ENCODE measurements at places on chromosomes 12 and 14.

GRCh38 chr14:103330536-103330935 is 3.5 kb upstream of the EIF5 start:
- no peak for DNase-seq

GRCh38 chr12:56256326-56256960 is 1.7 kb downstream of the ANKRD52 start:
- DNase-seq = no peak

DNA sequence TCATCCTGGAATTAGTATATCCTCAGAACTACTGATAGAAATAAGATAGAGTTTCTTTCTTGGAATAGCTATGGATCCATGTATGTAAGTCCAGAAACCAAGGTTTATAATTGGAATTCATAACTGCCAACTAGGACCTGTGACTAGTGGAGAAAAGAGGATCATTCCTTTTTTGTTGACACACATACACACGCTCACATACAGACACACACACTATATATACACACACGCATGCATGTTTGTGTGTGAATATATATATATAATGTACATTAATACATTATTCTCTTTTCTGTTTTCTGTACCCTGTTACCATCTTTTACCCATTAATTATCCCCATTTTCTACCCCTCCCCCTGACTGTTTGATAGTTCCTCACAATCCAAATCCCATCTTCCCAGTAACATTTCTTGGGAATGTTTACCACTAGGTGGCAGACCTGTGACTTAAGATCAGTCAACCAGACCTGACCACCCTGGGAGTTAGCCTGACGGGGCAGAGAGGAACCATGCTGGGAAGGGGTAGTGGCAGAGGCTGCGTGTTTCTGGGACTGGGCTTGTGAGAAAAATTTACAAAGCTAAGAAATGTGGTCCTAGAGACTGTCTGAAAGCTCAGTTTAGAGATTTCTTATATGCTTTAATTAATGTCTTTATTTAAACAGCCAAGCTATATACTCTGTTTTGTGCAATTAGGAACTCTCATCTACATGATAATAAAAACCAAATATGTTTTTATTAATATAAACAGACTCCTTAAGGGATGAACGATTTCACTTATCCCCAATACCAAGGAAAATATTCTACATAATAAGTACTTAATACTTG is 308.0 kb downstream of the PPFIA2 start:
- DNase-seq = no peak

GRCh38 chr14:74488786-74489397 is 4.2 kb downstream of the NPC2 start:
- DNase-seq = no peak

DNA sequence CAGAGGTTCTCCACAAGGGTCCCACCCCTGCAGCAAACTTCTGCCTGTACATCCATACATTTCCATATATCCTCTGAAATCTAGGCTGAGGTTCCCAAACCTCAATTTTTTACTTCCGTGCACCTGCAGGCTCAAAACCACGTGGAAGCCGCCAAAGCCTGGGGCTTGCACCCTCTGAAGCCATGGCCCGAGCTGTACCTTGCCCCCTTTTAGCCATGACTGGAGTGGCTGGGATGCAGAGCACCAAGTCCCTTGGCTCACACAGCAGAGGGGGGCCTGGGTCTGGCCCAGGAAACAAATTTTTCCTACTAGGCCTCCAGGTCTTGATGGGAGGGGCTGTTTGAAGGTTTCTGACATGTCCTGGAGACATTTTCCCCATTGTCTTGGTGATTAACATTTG is 84.4 kb downstream of the FSCB start:
- DNase-seq = no peak

DNA sequence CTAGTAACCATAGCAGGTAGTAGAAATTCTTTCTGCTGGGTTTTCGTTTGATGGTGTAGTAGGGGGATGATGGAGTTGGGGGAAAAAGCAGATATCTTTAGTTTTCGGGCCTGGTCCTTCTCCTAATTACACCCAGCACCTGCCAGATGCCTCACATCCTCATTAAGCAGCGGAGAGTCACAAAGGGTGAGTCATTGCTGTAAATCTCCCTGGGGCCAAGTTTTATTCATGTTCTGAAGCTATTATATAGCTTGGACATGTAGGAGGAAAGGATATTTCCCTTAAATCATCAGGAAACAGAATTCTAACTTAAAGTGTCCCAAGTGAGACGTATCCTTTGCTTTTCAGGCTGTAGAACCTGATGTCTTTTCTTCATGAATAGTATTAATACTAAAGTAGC is 4.9 kb upstream of the NECAP1 start:
- no peak for DNase-seq

DNA sequence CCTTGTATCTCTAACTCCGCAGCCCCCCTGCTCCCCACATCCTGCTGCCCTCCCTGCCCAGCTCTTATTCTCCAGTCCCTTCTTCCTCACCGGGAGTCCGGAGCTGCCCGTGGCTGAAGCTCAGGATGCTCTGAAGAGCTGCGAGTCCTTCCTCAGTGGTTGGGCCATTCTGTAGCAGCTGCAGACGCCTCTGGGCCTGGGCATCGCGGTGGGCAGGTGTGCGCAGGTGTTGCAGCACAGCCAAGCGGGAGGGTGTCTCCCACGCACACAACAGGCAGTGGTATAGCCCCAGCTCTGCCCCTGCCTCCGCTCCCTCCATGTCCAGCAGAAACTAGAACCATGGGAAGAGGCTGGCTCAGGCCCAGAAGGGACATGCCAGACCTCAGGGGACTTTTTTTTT is 20.2 kb downstream of the ZFHX2 start:
- no peak for DNase-seq

DNA sequence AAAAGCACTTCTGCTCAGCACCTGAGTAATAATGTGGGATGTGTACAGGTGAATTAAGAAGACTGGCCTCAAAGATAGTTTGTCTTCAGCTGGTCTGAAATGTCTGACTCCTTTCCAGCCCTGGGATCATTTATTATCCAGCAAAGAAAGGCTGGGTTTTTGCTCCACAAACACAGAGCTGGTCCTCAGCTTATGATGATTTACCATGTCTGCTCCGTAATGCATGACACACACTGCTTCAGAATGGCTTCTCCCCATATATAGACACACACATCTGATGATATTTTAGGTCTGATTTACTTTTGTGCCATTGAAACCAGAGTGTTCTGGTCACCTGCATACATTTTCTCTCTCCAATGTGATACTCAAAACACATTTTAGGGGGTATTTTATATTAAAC is 225.0 kb downstream of the SLC25A21 start:
- DNase-seq = no peak

DNA sequence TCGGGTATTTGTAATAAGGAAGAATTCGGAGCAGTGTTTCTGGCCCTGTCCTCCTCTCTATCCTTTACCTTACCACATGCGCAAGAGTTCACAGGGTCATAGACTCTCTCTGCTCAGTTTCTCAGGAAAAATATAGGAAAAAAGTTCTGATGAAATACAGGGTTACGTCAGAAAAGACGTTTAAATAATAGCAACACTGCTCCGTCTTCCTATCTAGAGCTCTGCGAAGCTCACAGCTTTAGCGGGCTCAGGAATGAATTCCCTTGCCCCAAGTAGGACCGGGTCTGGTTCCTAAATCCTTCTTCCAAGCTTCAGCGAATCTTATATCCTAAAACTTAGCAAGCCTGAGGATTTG is 365 bp downstream of the CCDC59 start:
- DNase-seq = no peak

DNA sequence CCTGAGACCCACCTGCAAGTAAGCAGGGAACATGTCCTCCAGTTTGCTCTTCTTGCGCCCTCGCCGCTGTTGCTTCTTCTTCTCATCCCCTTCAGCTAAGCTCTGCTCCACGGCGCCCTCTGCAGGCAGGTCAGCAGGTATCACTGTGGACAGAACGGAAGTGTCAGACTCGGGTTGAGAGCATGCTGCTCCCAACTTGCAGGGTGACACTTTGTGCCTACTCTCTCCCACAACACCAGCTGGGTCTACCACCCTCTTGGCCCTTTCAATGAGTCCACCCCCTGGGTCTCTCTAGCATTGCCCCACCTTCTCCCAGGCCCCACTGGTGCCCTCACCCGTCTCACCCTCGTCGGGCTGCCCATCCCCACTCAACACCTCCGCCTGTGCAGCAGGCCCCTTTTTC is 16.7 kb downstream of the KMT2D start:
- DNase-seq = peak; percentile 62

DNA sequence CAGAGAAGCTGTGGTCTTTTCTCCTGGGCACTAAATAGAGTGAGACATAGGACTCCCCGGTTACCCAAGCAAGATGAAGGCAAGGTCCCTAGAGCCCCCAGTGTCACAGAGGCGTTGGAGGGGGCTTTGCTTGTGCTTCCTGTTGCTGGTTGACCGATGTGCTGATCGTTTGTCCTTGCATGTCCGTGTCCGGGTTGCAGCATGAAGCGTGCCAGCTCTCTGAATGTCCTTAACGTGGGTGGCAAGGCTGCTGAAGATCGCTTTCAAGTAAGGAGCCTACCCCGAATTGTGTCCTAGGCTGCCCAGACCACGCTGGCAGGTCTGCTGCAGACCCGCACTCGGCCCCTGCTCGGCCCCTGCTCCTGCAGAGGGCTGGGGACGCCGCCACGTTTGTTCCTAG is 23.1 kb downstream of the XRCC3 start:
- DNase-seq = no peak

GRCh38 chr14:106207316-106207715 is 680.9 kb downstream of the TMEM121 start:
- no peak for DNase-seq

DNA sequence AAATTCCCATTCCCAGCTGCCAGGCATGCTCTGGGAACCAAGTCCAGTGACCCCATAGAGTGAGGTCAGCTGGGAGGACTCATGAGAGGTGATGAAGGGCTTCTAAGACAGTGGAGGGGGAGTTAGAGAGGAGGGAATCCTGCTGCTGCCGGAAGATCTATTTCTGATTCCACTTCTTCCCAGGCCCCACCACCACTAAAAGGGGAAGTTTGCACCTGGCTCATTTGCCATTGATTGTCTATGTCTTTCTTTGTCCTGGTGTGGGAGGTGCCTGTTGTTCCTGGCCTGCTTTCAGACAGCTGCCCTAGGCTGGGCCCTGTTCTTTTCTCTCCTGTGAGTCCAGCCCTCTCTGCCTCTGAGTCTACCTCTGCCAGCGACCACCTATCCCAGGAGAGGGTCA is 3.0 kb upstream of the KRT6A start:
- no peak for DNase-seq

All from activated CD4-positive, CD25-positive, alpha-beta regulatory T cell treated with anti-CD3 and anti-CD28 coated beads, Interleukin-2, amount 50 U/mL, for 16 hours (primary cell).